ENCODE measurements at places on chromosomes 16 and 17.

DNA sequence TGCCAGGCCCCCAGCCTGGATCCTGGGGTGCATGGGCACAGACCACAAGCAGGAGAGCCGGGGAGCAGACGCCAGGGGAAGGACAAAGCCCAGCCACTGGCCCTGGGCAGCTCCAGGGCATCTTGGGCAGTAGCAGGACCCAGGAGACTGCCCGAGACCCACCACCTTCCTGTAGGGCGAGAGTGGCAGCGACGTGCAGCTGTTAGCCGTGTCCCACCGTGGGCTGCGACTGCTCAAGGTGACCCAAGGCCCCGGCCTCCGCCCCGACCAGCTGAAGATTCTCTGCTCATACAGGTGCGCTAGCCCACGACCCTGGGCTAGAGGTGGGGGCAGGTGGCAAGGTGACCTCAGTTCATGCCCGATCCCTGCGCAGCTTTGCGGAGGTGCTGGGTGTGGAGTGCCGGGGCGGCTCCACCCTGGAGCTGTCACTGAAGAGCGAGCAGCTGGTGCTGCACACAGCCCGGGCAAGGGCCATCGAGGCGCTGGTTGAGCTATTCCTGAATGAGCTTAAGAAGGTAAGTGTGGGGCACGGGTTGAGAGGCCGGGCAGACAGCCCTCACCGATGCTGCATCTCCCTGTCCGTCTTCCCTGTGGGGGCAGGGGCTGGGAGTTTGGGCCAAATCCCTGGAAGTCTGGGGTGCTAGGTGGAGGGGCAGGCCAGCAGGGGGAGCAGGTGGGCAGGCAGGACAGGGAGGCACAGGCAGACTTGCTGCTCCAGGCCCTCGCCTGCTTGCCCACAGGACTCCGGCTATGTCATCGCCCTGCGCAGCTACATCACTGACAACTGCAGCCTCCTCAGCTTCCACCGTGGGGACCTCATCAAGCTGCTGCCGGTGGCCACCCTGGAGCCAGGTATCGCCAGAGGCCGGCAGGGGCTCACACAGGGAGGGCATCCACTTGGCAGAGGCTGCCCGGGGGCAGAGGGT is 13.5 kb upstream of the SMIM5 start:
- peak; percentile 61 for DNase-seq

GRCh38 chr17:15501793-15502192 is 34.4 kb upstream of the CDRT4 start:
- DNase-seq = no peak

GRCh38 chr16:3119701-3120408 is 7.5 kb downstream of the ZNF205 start:
- DNase-seq = no peak

DNA sequence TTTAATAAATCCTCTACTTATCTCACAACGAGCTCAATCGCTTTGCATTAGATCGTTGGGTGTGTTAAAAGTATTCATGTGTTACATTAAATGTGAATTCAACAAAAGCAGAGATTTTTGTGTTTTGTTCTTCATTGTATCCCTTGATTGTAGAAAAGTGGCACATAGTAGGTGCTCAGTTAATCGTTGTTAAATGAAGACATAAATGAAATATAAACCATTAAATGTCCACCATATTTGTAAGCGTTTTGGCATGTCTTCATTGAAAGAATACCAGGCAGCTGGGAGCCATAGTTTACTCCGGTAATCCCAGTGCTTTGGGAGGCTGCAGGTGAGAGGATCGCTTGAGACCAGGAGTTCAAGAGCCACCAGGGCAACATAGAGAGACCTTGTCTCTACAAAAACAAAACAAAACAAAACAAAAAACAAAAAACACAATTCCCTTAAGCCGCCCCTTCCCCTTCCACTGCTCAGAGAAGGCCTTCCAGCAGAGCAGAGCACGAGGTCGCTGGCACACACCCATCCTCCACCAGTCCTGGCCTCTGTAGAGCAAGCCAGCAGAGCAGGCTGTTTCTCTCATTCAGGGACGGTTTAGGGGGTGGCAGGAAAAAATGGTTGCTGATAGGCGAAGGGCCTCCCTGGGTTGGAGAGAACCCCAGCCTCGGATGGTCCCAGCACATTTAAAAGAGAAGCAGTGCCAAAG is 673 bp upstream of the CHD9 start:
- DNase-seq = no peak

DNA sequence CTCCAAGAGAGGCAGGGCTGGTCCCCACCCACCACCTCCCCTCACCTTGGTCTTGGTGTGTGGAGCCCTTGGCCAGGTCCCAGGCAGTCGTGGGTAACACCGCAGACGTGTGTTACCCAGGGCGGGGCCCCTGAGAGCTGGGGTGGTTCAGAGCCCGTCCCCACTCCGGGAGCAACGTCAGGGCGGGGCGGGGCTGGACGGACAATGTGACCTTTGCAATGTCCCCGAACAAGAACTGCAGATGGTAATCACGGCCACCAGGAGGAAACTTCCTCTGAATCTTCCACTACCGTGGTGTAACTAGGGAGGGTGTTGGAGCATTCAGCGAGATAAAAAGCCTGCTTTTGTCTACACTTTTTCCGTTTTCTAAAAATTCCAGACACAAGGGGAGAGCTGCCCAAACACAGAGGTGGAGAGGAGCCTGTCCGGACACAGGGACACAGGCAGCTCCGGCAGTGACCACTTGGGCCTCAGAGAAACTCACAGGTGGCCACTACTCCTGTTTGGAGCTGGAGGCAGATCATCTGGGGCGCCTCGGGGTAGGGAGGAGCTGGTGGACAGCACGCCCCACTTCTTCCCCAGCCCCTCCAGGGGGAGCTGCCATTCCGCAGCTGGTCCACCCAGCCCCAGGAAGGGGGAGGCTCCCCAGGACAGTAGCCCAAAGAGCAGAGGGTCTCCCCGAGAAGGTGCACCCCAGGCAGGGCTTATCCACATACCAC is 14.2 kb upstream of the SLC38A10 start:
- DNase-seq = peak; percentile 74

DNA sequence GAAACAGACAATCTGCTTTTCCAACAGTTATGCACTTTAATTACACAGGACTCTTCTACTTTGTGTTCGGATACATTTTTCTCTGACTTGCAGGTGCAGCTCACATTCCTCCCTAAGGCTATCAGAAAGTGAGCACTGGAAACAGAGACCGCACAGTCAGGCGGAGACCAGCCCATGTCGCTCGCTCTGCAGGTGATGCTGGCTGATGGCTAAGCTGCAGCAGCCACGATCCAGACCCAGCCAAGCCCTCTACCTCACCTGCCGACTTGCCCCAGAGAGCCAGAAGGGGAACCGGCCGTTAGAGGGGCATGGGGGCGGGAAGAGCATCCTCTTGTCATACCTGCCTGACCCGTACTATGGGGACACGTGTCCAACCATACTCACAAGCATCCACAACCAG is 33.8 kb downstream of the MAP1LC3B start:
- DNase-seq = no peak

- DNase-seq = no peak
These were observed 21.1 kb downstream of the STH start for GRCh38 chr17:46020023-46020761.

DNA sequence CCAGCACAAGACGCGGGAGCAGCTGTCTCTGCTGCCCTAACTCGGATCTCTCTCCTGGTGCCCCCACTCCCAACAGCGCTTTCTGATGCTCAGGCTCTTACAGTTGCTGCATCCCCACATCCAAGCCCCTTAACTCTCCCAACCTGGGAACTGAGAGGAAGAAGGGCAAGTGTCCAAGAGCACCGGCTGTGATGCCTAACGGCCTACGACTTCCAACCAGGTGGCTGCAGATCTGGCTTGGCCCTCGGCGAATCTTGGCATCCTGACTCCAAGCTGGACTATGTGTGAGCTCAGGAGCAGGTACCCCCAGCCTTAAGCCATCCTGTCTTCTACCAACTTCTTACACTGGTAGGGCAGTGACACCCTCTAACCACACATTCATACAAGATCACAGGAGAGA is 38.3 kb upstream of the RCVRN start:
- DNase-seq = no peak

- no peak for DNase-seq
These were observed 72.6 kb downstream of the MGAT5B start for GRCh38 chr17:76940738-76941350.
